Activated CD4-positive, alpha-beta T cell treated with anti-CD3 and anti-CD28 coated beads, Interleukin-2, amount 50 U/mL, for 24 hours (primary cell): ENCODE measurements at places on chromosomes 4 and X.
A peak's percentile ranks its signal among the peaks of the same experiment; 100 is the strongest.

DNA sequence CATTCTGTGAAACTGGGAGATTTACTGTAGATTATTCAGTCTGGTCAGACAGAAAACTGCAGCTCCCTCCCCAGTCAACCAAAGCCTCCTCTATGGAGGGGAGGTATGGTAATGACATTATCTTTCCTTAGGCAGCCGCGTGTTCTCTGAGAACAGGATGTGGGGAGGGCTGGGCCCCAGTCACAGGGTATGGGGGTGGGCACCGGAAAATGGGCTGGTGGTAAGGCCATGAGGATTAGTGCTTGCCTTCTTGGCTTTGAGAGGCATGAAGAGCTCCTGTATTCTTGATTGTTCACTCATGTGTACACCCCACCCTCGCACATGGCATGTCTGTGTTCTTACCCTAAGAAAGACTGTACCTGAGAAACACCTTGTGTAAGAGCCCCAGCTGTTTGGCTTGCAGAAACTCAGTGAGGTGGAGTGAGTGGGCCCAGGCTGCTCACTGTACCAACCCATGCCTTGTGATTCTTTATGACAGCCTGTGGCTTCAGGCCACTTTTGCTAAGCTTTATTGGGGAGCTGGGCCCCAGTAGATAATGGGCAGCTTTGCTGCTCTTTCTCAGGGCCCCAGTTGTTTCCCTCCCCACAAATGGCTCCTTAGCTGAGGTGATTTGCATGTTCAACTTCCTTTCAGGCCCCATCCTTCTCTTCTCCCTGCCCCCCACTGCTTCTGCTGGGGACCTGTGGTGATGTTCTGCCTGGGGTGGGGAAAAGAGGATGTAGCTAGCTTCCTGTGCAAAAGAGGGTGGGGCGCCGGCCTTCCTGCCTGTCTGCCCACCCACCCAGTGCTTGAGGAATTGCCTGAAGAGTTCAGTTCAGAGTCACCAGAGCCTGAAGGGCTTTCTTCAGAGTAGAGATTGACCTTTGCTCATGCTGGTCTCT lies 30.7 kb downstream of the MSN start:
- peak; percentile 16 for DNase-seq

- peak; percentile 48 for DNase-seq
These were observed 63.4 kb downstream of the NFKB1 start for GRCh38 chr4:102564399-102565059.

DNA sequence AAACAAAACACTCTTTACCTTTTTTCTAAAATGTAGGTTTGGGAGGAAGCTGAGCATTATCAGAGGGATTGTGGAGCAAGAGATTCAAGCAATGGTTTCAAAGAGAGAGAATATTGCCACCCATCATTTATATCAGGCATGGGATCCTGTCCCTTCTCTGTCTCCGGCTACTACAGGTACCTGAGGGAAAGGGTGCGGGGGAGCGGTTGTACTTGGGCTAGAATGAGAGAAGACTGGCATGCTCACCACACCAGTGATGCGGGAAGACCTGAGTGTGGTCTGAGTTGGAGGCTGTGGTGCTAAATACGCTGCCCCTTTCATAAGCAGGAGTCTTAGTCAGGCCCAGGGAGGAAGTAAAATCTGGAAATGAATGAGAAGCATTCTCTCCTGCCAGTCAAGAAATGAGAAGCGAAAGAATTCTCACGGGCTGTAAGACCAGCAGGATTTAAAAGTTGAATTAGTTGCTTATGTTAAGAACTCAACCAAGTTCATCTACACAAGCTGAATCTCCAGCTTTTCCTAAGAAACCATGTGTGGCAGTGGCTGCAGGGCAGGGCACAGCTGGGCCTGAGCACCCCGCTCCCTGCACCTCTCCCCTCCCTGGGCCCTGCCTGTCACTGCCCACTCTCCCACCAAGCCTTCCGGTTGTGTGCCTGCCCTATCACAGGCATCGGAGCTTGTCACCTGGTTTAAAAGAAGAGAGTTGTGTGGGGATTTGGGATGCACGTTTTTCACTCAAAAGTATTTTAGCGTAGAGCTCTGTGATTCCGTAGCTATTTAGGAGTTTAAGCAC lies 24.8 kb upstream of the MSANTD1 start:
- no peak for DNase-seq

DNA sequence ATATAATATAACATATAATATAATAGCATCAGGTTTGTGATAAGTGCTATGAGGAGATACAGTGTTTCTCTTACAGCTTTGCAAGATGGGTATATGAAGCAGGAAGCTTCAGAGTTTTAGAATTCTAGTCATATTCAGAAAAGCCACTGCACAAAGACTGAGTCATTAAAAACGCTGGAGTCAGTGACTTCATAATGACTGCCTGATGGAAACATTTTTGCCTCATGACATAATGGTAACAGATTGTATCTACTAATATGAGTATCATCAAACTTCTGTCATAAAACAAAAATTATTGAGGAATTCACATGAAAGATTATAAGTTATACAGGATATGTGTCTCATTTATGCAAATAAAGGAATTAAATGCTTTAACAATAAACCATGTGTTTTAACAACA lies 46.8 kb downstream of the EPHA5 start:
- DNase-seq, result no peak

DNA sequence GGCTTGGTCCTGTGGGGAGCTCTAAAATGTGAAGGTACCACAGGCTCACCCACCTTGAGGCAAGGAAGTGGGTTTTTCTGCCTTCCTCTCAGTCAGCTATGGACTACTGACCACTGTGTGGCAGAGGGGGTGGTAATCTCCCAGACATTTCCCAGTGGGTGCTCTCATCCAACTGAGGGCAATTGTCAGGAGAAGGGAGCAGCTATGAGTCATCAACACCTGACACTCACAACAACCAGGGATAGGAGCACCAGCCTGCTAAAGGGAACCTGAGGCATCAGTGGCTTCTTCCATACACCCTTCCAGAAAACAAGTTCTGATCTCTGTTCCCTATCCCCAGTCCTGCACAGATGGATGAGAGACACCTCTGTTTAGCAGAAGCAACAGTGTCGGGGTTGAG lies 468.8 kb downstream of the BCOR start:
- DNase-seq, result no peak

- DNase-seq, result no peak
These were observed 59.6 kb downstream of the DRD5 start for GRCh38 chr4:9841072-9841471.

GRCh38 chr4:189022440-189023035 lies 883.3 kb downstream of the TRIML1 start:
- no peak for DNase-seq

DNA sequence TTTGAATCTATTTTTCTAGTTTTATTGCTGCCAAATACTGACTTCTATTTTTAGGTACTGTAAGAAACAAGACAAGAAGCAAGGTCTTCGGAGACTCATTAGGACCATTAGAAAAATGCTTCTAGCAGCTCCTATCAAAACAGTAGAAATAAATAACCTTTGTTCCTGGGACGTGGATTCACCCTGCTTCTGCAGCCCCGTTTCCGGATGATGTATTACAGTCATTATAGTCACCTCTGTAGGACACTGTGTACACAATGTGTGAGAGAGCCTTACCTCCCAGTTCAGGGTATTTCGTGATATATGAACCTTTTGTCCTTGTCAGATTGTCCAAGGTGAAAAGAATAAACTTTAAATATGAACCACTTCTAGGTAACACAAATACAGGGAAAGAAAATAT lies 484.0 kb upstream of the TECRL start:
- no peak for DNase-seq

- DNase-seq, result no peak
These were observed 75.1 kb downstream of the TSPAN5 start for GRCh38 chr4:98583265-98583664.

GRCh38 chr4:80240976-80241375 lies 25.5 kb upstream of the FGF5 start:
- DNase-seq, result no peak

DNA sequence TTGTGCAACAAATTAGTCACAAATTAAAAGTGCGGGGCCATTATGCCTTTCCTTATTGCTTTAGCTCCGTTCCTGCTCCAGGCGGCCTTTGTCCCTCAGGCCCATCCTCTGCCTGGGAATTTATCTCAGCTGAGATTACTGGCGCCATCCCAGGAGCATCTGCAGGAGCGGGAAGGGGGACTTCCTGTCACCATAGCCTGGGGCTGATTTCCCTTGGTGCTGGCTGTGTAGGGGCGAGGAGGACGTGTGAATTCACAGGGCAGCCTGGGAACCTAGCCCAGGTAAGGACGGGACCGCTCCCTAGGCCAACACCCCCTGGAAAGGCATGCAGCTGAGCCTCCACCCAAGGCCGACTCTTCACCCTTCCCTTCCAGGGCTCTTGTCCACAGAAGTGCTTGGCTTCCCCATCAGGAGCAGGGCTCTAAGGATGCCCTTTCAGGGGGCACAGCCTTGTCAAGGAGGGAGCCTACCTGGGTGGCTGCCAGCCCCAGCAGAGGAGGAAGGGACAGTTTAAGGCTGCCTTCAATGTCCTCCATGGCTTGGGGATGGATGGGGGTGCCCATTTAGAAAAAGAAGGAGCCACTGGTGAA lies 72.6 kb upstream of the NKX1-1 start:
- no peak for DNase-seq
